ENCODE measurements at places on chromosomes 2 and 18.

DNA sequence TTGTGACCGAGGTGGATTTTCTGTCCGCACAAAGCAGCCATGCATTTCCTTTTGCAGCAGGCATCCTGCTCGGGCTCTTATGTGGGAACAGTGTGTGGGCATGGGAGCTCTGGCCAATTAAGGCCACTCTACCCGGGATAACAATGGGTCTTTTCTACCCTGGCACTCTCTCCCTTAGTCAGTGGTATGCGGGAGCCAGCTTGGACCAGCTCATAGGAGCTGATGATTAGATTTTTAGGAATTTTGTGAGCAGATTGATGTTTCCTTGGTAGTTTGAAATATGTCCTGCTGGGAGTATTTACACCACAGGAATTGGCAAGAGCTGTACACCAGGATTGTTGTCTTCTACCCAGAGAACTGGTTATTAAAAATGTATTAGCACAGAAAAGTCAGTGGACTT lies 89.3 kb downstream of the SPP2 start:
- no peak for DNase-seq

DNA sequence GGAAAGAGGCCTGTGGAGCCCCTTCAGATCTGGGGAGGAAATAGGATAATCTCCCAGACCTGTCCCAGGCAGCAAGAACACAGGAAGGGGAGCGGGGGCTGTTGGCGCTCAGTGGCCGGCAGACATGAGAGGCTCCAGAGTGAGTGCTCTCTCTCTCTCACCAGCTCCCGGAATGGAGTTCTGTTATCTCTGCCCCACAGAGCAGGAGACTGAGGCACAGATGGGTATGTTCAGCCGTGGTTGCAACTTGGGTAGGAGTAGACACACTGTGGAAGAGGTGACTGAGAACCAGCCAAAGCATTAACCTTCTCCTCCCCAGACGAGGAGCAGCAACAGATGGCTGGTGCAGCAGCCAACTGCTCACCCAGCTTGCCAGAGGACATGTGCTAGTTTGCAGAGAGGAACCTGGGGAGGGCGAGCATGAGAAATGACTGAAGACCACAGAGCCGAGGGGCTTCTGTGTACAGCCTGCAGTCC lies 82.0 kb downstream of the NRP2 start:
- DNase-seq: no peak

GRCh38 chr2:119421741-119422140 lies 9.9 kb upstream of the TMEM37 start:
- no peak for DNase-seq

DNA sequence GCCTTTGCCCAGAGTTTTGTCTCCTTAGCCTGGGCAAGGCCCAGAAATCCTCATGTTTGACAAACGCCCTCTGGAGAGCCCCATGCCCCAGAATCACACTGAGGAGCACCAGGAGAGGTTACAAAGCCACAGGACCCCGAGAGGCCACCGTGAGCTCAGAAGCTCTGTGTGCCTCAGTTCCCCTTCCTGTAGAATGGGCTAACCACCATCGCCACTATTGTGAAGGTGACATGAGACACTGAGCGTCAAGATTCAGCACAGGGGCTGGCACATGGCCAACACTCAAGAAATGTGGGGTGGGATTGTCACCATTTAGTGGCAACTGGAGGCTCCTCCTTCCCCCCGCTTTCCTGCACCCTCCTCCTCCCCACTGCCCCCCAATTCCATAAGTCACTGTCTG lies 1.2 kb upstream of the NMUR1 start:
- no peak for DNase-seq

All from stimulated activated CD8-positive, alpha-beta memory T cell treated with anti-CD3 and anti-CD28 coated beads, Interleukin-15, amount 100 ng/mL, for 4 hours (primary cell).